ENCODE measurements at places on chromosomes 5 and 9.

- DNase-seq = no peak
Measured at GRCh38 chr5:163976696-163977095, 471.3 kb downstream of the MAT2B start.

GRCh38 chr9:116749176-116749575 is 62.1 kb downstream of the TRIM32 start:
- DNase-seq = no peak

- no peak for DNase-seq
Measured at GRCh38 chr9:105281926-105282325, 37.5 kb downstream of the SLC44A1 start.

DNA sequence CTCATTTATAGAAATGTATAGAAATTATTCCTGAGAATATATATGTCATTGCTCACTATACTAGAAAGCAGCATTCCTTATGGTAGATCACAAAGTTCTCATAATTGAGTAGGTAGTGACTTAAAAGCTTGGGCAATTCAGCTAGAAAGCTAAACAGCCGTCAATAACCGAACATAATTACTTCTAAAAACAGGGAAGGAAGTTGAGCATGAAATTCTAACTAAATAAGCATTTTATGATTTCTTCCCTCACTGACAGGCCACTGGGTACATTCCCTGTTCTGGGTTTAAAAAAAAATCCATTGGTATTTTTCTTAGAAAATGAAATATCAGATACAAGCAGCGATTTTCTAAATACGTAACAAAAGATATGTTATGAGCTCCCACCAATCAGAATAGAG is 91.1 kb upstream of the DAB2 start:
- no peak for DNase-seq
